ENCODE measurements at places on chromosomes 1 and 21.

GRCh38 chr1:220879076-220879508 lies at the start of gene HLX:
Gene HLX (plus strand): TSS chr1:220879443. CDS start chr1:220879858, 415 bp downstream.
- DNase-seq: peak; percentile 93

DNA sequence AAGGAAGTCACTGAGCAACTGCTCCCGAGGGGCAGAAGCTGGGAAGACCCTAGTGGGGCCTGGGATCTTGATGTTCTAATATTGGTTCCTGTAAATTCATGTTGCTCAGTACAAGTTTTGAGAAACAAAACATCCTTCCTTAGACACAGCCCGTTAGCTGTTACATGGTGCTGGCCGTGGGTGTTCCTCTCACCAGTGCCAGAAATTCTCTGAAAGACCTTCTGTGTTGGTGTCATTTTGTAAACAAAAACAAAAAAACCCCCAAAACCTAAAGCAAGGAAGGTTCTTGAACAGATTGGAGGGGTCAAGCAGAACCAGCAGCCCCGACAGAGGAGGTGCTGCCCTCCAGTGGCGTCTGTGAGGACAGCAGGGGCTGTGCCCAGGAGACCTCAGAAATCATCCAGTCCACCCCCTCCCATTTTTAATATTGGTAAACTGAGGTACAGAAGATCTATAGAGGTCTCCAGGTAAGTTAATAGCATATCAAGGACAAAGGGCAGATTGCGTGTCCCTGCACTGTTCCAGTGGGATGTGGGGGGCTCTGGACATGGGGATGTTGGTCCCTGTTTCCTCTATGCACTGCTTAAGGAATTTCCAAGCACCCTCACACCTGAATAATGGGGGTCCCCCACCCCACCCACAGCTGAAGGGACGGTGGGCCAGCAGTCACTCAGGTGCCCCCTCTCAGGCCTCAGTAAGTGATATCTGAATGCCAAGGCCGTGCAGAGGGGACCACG lies 38.2 kb downstream of the SLC2A7 start:
- peak; percentile 57 for DNase-seq

DNA sequence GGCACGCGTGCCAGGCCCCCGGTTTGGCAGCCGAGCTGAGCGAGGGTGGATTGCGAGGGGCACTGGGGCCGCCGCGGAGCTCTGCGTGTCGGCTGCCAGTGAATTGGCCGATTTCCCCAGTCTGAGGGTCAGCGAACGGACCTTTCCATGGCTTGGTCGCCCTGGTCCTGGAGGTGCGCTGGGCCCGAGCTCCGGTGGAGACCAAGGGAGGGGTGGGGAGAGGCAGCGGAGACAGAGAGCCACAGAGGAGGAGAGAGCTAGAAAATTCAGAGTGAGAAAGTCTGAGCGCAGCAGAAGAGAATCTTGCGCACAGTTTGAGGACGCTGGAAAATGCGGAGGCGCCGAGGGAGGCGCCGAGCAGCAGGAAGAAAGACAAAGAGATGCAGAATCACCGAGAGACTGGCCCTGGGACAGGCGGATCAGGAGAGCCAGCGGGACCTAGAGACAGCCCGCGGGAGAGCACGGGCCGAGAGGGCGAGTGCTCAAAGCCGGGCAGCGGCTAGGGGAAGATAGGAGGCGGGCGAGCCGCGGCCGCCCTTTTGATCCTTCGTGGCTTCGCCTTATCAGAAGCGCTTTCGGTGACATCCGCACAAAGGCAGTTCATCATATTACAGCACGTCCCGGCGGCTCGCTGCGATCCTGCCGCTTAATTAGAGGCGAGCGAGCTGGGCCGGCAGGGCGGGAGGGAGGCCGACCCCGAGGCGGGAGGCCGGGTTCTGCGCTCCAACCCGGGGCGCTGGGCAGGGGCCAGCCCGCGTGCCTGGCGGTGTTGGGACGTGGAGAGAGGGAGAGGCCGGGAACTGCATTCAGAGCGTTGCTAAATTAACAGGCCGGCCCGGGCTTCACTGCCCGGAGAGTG lies 12.7 kb downstream of the PAX7 start:
- DNase-seq: no peak

DNA sequence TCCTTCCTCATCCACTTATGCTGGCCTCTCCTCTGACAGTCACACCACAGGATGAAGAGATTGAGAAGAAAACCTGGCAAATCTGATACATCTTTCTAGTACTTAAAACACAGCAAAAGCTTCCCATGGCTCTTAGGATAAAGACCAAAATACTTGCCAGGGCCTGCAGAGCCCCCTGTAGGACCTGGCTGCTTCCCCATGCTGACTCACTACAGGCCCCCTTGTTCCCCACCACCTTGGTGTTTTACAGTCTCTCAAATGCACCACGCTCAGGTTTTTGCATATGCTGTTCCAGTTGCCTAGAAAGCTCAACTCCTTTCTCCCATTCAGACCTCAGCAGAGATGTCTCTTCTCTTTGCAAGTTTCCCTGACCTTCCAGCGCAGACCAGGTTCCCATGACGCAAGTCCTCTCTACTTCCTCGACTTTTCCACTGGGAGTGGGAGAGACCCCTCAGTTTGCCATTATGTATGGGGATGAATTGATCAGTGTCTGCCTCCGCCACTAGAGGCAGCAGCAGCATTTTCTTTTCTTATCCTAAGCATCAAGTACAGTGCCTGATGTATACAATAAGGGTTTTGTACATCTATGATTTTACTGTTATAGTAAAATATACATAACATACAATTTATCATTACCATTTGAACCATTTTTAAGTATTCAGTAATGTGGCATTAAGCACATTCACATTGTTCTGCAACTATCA lies 113.8 kb upstream of the C8B start:
- DNase-seq: no peak

- no peak for DNase-seq
Observed at GRCh38 chr1:206843626-206844025, 21.8 kb upstream of the IL20 start.

GRCh38 chr1:21024918-21025317 lies 151.8 kb downstream of the EIF4G3 start:
- DNase-seq: no peak

- DNase-seq: peak; percentile 27
Observed at GRCh38 chr1:80675454-80675853, 1125.3 kb upstream of the ADGRL2 start.

- DNase-seq: no peak
Observed at GRCh38 chr1:231719485-231720183, 93.0 kb downstream of the DISC1 start.

- DNase-seq: no peak
Observed at GRCh38 chr1:31373897-31374486, 1.1 kb upstream of the FABP3 start.

DNA sequence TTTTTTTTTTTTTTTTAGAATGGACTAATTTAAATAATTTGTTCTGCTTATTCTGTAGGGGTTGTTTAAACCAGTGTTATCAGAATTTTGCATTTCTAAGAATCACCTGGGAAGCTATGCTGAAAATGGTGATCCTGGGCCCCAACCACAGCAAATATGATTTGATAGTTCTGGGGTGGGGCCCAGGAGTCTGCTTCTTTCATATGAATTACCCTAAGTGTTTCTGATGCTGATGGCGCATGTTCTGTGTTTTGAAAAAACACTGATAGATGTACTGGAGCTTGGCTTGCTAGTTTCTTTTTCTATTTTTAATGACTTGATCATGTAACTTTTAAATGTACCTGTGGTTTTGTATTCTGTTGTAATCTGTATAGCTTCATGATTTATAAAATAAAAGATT lies 89.3 kb downstream of the CDC14A start:
- DNase-seq: no peak

- peak; percentile 29 for DNase-seq
Observed at GRCh38 chr1:24952413-24952841, 22.4 kb upstream of the RUNX3 start.

DNA sequence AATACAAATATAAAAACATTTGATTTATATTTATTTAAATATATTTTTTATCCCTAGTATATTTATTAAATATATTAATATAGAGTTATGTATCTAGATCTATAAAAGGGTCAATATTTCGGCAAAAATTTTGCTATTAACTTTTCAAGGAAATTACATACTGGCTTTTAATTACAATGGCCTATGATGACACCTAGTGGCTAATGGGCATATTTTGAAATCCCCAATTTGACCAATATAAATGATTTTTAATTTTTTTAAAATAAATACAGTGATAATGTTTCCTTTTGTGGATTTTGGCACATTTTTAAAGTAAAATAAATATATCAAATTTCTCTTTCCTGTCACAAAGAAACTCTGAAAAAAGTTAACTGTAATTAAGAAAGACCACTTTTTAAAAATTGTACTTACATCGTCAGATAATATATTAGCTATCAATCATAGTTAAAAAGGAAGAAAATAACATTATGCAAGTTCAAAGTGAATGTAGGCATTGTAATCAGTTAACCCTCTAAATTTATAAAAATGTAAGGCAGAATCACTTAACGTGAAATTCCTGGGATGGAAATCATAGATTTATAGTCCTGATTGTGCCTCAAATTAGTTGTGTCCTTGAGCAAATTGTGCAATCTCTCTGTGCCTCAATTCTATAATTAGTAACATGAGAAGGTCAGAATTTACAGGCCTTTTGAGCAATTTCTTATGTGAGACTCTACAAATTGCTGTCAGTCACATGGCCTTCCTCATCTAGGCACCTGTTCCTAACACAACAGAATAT lies 25.6 kb upstream of the RGS13 start:
- peak; percentile 23 for DNase-seq

- DNase-seq: no peak
Observed at GRCh38 chr1:228903434-228904071, 168.3 kb downstream of the RHOU start.

GRCh38 chr1:189212606-189213005 lies 1265.1 kb downstream of the BRINP3 start:
- DNase-seq: no peak

- DNase-seq: peak; percentile 82
Observed at GRCh38 chr21:41956926-41957729, 3.3 kb upstream of the C2CD2 start.

DNA sequence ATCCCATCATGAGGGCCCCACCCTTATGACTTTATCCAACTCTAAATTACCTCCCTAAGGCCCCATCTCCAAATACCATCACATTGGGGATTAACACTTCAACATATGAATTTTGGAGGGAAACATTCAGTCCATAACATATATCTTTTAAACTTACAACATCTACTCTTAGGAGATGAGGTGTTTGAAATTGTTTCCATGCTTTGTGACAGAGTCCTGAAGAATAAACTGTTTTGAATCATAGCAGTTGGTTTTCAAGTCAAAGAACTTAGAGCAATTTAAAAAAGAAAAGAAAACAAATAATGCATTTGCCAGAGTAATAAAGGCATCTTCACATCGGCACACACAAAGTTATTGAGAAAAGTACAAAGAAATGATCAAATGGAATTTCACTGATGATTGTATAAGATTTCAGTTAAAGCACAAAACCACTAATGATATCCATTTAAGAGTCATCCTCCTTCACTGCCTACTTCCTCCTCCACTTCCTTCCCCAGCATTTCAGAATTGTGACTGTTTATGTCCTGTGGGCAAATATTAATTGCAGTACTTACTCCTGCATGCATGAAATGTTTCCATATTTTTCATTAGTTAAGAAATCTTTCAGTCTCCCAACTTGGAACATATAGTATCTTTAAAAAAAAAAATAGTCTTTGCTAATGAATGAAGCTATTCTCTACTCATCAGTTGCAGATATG lies 202.0 kb downstream of the LRRC40 start:
- DNase-seq: peak; percentile 44

DNA sequence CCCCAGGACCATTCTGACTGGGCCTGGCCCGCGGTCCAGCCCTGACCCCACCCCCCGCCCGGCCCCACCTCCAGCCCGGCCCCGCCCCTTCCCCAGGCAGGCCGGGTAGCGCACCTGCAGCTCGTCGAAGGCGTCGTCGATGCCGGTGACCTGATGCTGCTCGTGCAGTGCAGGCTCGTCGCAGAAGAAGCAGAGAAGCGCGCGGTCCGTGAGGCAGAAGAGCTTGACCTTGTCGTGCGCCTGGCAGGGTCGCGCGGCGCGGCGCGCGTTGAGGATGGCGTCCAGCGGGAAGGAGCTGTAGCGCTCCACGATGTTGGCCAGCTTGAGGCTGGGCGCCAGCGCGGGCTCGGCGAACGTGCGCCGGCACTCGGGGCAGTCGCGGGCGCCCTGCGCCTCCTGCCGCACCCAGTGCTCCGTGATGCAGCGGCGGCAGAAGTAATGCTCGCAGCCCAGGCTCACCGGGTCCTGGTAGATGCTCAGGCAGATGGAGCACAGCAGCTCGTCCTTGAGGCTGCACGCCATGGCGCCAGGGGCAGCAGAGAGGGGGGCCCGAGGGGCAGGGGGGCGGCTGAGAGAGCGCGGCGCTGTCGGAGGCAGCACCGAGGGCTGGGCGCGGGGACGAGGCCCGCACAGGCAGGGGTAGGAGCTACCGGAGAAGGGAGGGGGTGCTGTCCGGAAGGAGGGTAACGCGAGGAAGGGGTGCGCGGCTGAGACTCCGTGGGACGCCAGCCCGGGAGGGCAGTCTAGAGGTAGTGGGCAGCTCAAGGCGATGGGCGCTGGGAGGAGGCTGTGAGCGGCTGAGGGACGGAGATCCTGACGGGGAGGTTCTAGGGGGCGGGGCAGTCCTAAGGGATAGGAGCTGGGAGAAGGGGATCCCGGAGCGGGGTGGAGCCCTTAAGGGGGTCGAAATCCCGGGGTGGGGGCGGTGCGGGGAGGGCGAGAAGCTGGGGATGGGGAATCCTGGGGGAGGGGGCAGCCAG lies 642 bp downstream of the TRIM62 start:
- peak; percentile 75 for DNase-seq

DNA sequence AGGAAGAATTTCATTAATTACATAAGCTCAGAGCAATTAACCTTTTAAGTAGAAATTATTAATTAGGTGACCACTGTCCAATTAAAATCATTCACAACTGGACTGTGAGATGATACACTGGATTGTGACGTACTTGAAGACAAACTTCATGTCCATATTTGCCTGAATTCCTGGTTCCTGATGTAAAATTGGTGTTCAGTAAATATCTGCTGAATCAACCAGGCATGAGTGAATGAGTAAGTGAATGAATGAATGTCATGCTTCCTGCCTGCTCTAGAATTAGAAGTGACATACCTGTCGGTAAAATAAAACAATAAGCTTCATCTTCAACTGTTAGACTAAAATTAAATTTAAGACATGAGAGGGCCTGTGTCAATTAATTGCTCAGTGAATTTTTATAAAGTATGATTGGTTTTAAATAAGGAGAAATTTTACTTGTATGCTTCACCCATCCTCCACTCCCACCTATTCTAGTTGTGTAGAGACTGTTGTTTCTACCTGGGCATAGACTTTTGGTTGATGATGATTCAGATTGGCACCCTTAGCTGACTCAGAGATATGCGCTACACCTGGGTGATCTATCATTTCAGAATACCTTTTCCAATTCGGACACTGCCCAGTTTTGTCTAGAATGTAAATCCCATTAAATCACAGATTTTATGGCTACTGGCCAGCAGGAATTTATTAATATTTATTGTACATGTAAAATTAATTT lies 56.9 kb upstream of the PTGS2 start:
- no peak for DNase-seq

Measured in EL (cell line).